ENCODE measurements at places on chromosomes 5 and 9. TPM values are rescaled to one million over a fixed set of nuclear protein-coding genes. Genes with fewer than 3 reads are reported as not detected.

- no peak overlapping the region for H3K27ac ChIP-seq
- H3K4me1 ChIP-seq, result no peaks in the 10 kb centered on the region
- DNase-seq, result no peak
- H3K27me3 ChIP-seq, result no peaks in the 10 kb centered on the region
Observed at GRCh38 chr9:15401266-15401665, 21.4 kb upstream of the SNAPC3 start.

GRCh38 chr5:66860199-66860975 lies 264.2 kb downstream of the MAST4 start:
- H3K36me3 ChIP-seq, result no peaks in the 10 kb centered on the region
- no peak overlapping the region for H3K4me3 ChIP-seq
- no peaks in the 10 kb centered on the region for H3K27me3 ChIP-seq

GRCh38 chr5:167771571-167771970 lies 519.9 kb upstream of the WWC1 start:
- DNase-seq, result no peak
- no peaks in the 10 kb centered on the region for H3K36me3 ChIP-seq
- H3K4me3 ChIP-seq, result no peak overlapping the region
- H3K27ac ChIP-seq, result no peak overlapping the region
- H3K27me3 ChIP-seq, result no peaks in the 10 kb centered on the region

The C5 gene
- total RNA-seq, result 0.39 TPM

The CTSV gene
- 0.28 TPM for total RNA-seq

The PLEKHG4B gene
- total RNA-seq, result not detected

The CCDC69 gene
- 65.9 TPM for total RNA-seq

Measured in psoas muscle (tissue), 8 donors.